Endothelial cell of umbilical vein (primary cell): ENCODE measurements at places on chromosomes 6 and 20. TPM values are rescaled to one million over a fixed set of nuclear protein-coding genes. Genes with fewer than 3 reads are reported as not detected.

DNA sequence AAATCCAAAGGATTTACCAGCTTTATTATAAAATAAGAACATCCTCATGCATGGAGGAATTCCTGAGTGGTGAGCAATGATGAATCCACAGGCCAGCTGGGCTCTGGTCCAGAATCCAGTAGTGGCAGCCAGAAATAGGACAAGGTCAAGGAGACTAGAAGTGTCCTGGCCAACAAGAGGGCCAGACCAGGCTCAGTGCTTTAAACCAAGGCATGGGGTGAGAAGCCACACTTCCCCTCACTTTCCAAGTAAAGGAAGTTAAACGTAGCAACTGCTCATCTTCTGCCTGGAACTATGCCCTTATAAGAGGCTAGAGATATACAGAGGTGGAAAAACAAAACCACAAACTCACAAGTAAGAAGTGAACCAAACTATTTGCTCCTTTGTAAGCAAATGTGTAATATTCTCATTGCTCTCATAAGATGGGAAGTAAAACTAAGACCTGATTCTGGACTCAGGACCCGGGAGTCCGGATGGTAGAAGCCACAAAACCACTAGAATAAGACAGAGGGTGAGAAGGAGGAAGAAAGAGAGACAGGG is 253.2 kb downstream of the UST start:
- DNase-seq = peak; percentile 53

GRCh38 chr6:42407379-42407778 is 44.3 kb downstream of the TRERF1 start:
- no peak for DNase-seq

DNA sequence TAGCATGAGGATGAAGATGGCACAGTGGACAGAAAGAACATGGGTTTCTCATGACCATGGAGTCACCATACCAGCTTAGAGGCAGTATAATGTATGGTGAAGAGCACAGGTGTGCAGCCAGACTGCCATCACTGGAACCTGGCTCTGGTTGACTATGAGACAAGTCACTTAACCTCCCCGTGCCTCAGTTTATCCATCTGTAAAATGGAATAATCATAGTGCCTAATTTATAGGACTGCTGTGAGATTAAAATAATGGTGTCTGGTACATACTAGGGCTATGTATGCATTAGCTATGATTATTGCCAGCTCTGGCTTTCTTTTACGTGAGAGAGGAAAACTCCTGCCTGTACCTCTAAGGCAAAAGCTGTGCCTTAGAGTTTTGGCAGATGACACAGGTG is 19.4 kb downstream of the SLC35B3 start:
- no peak for DNase-seq

DNA sequence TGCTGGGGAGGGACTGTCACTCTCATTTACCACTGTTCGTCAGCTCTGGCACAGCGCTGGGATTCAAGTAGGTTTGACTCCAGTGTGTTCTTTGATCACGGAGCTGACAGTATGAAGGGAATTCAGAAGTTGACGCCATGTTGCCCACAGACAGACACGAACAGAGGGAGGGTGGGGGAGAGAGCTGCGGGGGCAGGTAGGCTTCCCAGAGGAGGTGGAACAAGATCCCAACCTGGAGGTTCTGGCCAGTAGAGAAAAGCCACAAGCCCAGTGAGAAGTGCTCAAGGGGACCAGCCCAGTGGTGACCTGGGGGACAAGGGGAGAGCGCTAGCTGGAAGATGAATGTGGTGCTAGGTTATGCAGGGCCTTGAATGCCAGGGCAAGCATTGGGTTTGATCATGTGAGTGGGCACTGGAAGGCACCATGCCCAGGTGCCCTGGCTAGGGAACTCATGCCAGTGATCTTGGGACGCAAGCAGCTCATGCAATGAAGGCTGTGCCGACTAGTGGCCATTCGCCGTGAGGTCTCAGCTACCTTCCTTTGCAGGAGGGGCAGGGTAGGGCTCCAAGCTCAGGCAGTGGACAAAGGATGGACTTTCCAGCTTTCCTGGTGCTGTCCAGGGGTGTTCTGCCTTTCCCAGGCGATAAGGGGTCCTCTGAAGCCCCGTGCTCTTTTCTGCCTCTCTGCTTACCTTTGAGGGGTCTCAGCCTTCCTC is 50.4 kb upstream of the APCDD1L start:
- DNase-seq = no peak

- DNase-seq = no peak
Measured at GRCh38 chr20:62201173-62202082, 18.6 kb downstream of the MTG2 start.

The MEP1A gene
- total RNA-seq = not detected in 2 replicates

GRCh38 chr6:40302856-40303454 is 284.2 kb downstream of the LRFN2 start:
- no peak for DNase-seq

DNA sequence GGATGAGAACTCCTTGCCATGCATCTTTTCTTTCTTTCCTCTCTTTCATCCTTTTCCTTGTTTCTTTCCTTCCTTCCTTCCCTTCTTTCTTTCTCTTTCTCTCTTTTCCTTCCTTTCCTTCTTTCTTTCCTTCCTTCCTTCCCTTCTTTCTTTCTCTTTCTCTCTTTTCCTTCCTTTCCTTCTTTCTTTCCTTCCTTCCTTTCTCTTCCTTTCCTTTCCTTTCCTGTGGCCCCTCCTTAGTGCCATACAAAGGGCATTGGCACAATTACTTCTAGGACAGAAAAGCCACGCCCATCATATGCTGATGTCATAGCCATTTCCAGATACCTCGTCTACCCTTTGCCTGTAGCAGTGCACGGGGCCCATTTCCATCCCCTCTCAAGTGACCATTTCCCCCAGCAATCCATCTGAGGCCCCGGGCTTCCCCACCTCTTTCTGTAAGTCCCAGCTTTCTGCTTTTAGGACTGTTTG is 2.2 kb upstream of the CENPB start:
- DNase-seq = no peak

DNA sequence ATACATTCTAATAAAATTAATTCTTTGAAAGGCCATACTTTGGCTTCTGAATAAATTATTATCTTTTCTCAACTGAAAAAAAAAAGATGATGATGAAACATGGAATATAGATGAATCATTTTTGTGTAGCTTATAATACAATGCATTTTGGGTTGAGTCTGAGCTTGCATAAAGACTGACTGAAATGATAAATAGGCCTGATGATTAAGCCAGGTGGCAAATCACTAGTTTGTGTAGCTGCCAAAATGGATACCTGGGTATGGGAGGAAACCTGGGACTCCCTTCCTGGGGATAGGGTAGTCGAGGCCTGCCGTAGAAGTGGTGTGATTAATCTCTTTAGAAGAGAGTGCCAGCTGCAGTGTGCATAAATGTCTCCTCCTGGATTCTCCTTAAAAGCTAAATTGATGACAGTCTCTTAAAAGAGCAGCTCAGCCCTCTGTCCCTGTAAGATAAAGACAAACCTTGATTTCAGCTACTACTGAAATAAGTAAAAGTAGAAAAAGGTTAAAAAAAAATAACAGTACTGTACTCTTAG is 275.1 kb downstream of the GRIK2 start:
- DNase-seq = no peak

- peak; percentile 24 for DNase-seq
Measured at GRCh38 chr6:7169296-7169721, 61.5 kb downstream of the RREB1 start.

The WFDC12 gene
- total RNA-seq = not detected in 2 replicates

The ULBP2 gene
- total RNA-seq = 7.0 and 14.0 TPM in 2 replicates

GRCh38 chr6:99458319-99458718 is 33.2 kb upstream of the PNISR start:
- peak; percentile 6 for DNase-seq

The TPMT gene
- 10.9 and 11.1 TPM in 2 replicates for total RNA-seq

DNA sequence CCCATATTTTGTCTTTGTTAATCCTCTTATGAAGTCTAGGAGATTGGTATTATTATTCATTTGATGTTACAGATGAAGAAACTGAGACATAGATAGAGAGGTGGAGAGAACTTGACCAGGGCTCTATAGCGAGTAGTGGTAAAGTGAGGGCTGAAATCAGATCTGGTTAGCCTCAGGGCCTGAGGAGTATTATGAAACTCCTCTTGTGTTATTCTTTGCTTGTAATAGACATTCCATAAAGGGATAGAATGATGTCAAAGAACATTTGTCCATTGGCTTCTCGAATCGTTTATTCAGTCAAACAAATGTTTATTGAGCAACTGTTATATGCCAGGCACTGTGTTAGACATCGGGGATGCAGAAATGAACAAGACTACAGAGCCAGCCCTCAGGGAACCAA is at the start of gene IL22RA2:
IL22RA2 (minus strand) TSS at position 144 of the 400 bp plus-strand sequence. CDS start 11,895 bp downstream, outside the sequence.
- no peak for DNase-seq

DNA sequence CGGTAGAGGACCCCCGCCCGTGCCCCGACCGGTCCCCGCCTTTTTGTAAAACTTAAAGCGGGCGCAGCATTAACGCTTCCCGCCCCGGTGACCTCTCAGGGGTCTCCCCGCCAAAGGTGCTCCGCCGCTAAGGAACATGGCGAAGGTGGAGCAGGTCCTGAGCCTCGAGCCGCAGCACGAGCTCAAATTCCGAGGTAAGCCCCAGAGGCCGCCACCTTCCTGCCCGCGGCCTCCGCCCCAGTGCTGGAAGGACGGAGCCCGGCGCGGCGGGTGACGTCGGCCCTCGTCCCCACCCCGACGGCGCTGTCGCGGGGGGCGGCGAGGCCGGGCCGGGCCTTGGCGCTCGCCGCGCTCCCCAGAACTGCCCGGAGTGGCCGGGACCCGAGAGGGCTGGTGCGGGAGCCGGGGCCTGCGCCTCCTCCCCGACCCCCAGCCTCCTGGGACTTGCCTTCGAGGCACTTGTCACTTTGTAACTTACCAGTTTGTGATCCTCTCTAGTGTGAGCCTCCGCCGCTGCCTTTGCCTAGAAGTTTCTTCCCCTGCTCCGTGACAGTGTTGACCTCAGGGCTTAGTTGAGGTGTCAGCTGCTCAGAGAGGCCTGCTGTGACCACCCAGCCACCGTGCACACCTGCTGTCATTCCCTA is 417 bp downstream of the VAPB start:
- DNase-seq = peak; percentile 39

DNA sequence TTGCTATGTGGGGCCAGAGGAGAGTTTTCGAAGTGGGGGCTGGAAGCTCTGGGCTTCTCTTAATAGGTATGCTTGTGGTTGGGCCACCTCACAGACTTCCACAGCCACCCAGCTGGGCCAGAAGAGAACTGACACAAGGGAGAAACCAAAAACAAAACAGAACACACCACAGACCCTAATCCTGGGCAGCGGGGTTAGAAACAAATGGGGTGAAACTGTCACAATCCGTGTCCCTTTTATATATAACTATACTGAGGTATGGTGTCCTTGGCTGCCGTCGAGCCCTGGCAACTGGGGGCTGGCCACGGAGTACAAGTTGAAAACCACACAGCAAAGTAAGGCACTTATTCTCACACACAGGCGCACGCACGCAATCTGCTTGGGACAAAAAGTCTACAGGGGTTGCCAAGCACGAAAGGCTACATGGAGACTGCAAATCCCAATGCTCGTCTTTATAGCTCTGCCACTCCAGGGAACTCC is 78.3 kb downstream of the TRAM2 start:
- DNase-seq = no peak

DNA sequence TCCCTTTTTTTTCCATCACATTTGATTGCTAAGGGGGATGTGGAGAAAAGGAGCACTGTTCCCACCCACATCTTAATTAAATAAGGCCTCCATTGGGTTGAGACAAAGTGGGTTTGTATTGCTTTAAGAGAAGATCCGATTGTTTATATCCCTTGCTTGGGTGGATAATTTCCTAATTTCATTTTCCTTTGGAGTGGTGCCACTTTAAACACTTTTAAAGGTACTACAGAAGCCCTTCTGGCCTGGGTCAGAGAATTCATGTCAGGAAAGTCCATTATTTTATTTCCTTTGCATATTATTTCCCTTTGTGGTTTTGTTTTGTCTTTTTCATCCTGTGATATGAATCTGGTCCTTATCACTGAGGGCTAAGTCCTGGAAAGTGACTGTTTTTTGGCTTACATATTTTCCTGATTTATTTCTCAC is 56.9 kb downstream of the PHACTR2 start:
- DNase-seq = peak; percentile 82

The SLC12A5 gene
- 1.6 and 1.8 TPM in 2 replicates for total RNA-seq

DNA sequence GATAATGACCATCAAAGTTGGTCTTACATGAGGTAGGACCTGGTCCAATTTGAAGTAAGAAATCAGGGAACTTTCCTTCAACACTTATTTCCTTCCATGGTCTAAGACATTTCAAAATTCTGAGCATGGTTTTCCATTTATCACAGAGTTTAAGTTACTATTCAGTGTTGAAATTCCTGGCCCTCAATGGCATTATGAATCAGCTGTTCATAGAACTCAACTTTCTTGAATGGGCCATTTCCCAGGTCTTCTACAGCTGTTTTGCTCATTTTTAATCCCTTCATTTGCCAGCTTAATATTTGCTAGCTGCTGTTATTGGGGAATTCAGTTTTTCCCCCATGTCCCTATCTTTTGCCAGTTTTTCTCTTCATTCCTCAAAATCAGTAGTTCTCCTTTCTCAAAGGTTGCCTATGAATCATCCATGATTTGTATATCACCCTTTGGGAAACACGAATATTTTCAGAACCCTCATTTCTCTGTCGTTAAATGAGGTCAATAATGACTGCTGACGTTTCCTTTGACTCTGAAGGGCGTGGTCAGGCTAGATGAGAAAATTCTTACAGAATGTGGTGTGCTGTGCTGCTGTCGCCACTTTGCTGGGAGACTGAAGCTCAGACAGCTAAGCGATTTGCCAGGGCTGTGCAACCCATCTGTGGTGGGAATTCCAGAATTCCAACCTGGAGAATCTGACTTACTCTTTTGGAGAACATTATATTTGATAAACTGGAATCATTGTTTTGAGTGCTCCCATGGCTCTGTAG is 216.5 kb upstream of the FLRT3 start:
- no peak for DNase-seq

- DNase-seq = no peak
Measured at GRCh38 chr6:16322666-16323312, 84.4 kb downstream of the GMPR start.

The SAPCD1 gene
- total RNA-seq = 9.4 and 11.7 TPM in 2 replicates

The TP53TG5 gene
- total RNA-seq = not detected in 2 replicates

DNA sequence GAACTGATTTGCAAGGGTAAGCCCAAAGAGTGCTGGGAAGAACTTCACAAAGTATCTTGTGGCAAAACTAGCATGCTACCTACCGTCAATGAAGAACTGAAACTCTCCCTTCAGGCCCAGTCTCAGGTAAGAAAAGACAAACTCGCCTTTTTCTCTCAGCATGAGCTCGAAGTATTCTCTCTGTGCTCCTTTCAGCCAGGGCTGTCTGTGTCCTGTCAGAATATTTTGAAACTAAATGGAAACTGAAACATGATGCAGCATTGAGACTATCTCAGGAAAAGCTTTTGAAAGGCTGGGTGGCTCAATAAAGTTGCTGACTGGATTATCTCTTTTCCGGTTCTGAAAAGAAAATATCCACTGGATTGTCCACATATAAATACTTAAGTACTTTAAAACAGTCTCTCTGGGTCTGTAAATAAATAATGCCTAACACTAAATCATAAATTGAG is 696 bp downstream of the CALHM5 start:
- DNase-seq = no peak

The HTR1E gene
- total RNA-seq = not detected in 2 replicates
